ENCODE measurements at places on chromosomes 12 and 14.
A peak's percentile ranks its signal among the peaks of the same experiment; 100 is the strongest.

- DNase-seq = no peak
Measured at GRCh38 chr12:129873111-129873832, 30.6 kb downstream of the TMEM132D start.

DNA sequence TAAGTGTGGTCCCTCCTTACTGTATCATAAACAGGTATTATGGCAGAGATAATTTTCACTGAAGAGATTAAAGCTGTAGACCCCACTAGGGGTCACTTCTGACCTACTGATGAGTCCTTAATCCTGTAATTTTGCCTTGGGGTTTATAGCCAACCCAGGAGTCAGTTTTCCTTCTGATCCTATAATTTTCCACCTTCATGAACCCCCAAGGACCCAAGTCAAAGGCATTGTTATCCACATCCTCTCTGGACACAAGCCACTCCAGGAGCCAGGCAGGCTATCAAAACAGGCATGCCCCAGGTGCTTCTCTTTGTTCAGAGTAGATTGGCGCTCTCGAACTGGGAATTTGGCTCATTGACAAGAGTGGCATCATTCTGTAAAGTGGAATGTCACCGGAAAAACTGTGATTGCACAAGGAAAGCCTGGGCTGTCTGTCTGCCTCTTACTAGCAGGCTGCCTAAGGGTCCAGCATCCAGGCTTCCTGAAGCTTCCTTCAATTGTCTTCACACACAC lies 1523.2 kb upstream of the FLRT2 start:
- peak; percentile 1 for DNase-seq

- no peak for DNase-seq
Measured at GRCh38 chr14:50785457-50786063, 45.4 kb downstream of the NIN start.

DNA sequence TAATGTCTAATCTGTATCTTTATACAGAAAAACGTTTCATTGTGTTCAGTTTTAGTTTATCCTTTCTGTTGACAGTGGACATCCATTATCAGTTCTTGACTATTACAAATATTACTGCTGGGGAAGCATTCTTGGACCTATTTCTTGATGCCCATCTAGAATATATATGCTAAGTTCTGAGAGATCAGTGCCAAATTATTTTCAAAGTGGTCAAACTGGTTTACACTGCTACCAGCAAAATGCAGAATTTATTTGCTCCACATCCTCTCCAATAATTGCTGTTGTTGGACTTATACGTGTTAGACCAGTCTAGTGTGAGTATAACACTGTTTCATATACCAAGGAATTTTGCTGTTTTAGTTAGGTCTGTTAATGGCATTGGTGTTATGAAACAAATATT lies 85.5 kb upstream of the TRAF3 start:
- no peak for DNase-seq

DNA sequence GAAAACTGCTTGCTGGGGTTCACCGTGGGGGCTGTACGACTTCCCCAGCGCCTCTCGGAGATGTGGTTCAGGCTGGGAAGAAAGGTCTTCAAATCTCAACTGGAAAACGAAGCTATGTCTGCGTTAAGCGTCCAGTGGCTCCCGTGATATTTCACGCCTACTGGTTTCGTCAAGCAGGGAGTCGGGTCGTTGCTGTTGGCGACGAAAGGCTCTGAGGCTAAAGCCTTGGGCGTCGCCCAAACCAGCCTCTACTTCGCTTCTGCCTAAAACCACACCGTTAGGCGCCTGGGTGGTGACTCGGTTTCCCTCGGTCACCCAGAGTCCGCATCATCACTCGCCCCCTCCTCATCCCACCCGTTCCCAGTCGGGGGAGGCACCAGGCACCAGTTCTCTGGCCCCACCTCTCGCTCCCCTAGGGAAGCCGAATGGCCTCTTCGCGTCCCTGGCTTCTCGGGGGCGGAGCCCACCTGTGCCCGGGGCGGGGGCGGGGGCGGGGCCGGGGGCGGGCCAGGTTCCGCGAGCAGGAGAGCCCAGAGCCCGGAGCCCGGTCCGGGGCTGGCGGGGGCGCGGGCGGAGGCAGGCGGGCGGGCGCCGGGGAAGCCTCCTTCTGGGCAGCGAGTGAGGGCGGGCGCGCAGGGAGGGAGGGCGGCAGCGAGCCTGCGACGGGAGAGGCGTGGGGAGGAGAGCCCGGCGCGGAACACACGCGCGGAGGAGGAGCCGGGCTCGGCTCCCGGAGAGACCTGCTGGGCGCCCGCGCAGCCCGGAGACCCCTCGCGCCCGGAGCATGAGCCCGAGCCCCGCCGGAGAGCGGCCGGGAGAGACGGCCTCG lies at the start of gene B4GALNT3:
TSS of gene B4GALNT3 (plus strand) at position 510 of the 829 bp plus-strand sequence. CDS start 438 bp downstream, outside the sequence.
- peak; percentile 10 for DNase-seq

DNA sequence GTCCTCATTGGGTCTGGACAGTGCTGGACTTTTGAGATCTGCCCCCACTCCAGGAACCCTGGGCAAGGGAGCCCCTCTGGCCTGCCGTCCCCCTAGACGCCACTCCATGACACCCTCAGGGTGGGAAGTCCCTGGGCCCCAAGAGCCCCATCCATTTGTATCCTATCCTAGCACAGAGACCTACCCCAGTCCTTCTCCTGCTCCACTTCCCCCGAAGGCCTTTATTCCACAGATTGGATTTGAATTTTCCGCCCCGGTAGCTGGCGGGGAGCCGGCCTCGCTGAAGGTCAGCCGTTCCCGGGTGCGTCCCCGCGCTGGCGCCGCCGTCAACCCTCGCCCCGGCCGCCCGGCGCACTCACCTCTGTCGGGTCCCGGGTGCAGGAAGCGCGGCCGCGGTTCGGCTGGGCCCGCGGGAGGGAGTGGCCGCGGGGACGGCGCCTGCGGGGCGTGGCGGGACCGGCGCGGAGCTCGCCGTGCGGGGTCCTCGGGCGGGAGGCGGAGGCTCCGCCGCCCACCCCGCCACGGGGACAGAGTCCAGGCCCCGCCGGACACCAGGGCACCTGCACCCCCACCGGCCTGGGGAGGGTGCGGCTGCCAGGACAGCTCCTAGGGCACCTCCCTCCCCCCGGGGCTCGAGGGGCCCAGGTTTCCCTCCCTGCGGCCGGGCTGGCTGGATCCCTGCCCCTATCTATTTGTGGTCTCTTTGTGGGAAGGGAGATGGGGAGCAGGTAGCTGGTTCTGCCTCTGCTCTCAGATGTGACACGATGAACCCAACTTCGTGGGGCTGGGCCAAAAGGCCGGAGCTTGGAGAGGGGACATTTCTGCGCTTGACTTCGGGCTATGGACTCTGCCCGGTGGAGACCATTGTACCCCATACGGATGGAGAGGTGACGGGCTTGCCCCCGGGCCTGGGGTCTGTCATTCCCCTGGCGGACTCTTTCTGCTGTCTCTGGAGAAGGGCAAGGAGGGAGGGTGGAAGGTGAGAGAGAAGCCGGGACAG lies 19.9 kb upstream of the GPR68 start:
- DNase-seq = no peak

DNA sequence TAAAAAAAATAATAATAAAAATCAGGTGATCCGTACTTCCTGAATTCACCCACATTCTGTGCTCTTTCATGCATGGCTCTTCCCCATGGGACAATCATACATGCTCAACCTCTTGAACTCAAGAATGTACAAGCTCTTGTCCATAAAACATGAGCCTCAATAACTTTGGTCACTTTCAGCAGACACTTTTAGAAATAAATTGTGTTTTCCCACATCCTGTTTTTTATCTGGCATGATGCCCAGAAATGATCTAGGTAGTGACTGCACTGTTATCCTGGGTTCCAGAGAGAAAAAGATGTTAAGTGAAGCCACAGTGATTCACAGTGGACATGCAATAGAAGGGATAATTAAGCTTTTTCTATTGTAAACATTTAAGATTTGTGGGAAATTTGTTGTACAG lies 537.6 kb upstream of the TMEM132C start:
- DNase-seq = peak; percentile 10

- DNase-seq = peak; percentile 21
Measured at GRCh38 chr12:104971306-104971705, 13.2 kb upstream of the SLC41A2 start.

- DNase-seq = no peak
Measured at GRCh38 chr14:23070262-23071129, 13.2 kb upstream of the CDH24 start.

- DNase-seq = no peak
Measured at GRCh38 chr14:100294963-100295330, 11.3 kb downstream of the SLC25A29 start.

DNA sequence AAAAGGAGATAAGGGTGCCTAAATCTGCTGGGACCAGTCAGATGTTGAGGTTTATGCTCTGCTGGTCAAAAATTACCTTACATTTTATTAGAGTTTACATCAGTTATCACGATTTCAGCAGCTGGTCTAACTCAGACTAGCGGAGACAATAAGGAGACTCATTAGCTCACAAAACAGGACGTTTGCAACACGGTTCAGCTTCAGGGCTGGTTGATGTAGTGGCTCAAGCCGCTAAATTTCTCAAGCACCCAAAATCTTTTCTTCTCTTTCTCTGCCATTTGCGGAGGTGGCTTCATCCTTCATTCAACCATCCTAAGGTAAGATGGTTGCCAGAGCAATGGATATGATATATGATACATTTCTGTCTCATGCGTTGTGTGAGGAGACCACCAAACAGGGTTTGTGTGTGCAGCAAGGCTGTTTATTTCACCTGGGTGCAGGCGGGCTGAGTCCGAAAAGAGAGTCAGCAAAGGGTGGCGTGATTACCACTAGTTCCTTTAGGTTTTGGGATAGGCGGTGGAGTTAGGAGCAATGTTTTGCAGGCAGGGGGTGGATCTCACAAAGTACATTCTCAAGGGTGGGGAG lies 30.3 kb upstream of the CLIP1 start:
- no peak for DNase-seq

DNA sequence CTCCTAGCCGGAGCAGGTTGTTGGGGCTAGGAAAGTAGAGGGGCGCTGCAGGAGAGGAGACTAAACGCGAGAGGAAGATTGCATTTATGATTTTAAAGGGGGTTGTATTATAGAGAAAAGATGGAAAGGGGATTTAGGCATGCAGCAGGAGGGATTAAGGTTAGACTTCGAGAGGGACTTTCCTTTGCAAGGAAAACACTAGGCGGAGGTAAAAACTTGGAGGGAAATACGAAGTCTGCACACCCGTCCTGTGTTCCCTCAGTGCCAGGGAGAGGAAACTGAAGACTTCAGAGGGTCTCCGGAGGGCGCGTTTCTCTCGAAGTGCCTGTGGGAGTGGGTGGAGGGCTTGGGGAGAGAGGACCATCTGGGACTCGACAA lies 420 bp upstream of the PPP1R1A start:
- no peak for DNase-seq

DNA sequence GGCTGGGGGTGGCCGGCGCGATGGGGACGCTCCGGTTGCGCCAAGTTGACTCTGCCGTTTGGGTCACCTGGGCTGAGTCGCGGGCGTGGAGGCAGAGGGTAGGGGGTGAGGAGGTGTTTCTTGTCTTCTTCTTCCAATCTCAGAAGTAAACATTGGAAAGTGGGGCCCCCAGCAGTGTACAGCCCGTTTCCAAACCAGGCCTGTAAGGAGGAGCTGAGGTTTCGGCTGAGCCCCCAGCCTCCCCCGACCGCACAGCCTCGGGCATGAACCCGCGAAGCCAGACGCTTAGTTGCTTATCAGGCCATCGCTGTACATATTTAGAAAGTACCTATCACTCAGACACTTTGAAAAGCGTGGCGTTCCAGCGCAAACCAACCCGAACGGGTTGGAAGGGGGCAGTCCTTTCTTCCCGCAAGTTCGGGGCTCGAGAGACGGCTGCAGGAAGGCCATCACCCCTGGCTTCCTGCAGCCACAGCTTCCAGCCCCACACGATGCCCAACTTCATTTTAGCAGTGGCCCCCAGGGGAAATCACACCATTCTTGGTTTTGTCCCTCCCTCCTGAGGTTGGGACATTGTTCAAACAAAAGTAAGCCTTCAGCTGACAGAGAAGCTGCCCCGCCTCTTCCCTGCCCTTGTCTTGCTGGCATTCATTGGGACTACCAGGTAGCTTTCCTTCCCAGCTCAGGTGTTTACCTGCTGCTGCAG lies 164.1 kb downstream of the ZFP36L1 start:
- no peak for DNase-seq

GRCh38 chr14:93536945-93537344 lies 106.2 kb downstream of the UNC79 start:
- peak; percentile 3 for DNase-seq

GRCh38 chr14:72516936-72517700 lies 376.8 kb downstream of the DPF3 start:
- peak; percentile 87 for DNase-seq

Measured in iris pigment epithelial cell (primary cell).